ENCODE measurements at places on chromosomes 11 and 22. TPM values are rescaled to one million over a fixed set of nuclear protein-coding genes. Genes with fewer than 3 reads are reported as not detected.

The KCNJ5 gene
- total RNA-seq, result 0.07 TPM

The MUC6 gene
- total RNA-seq, result 0.01 TPM

The SLC5A4 gene
- not detected for total RNA-seq

The CCDC87 gene
- 0.64 TPM for total RNA-seq

The APIP gene
- 24.2 TPM for total RNA-seq

The MAP6 gene
- 1.4 TPM for total RNA-seq

The FAM180B gene
- total RNA-seq, result not detected

The TENM4 gene
- 0.12 TPM for total RNA-seq

The GGTLC3 gene
- total RNA-seq, result not detected
